Activated CD4-positive, alpha-beta T cell treated with anti-CD3 and anti-CD28 coated beads, Interleukin-2, Interleukin-6, amounts not matched to agents 100 ng/mL and 50 ng/mL, durations not matched to agents 16 hours and 8 hours (primary cell): ENCODE measurements at places on chromosomes 1 and 21.

- DNase-seq = no peak
Measured at GRCh38 chr21:30126576-30126975, 40.0 kb downstream of the CLDN17 start.

- no peak for DNase-seq
Measured at GRCh38 chr1:211896958-211897357, 66.4 kb upstream of the LPGAT1 start.

- DNase-seq = no peak
Measured at GRCh38 chr1:149942207-149942606, 5.5 kb upstream of the MTMR11 start.

- no peak for DNase-seq
Measured at GRCh38 chr1:147124266-147124665, 48.0 kb downstream of the PRKAB2 start.

DNA sequence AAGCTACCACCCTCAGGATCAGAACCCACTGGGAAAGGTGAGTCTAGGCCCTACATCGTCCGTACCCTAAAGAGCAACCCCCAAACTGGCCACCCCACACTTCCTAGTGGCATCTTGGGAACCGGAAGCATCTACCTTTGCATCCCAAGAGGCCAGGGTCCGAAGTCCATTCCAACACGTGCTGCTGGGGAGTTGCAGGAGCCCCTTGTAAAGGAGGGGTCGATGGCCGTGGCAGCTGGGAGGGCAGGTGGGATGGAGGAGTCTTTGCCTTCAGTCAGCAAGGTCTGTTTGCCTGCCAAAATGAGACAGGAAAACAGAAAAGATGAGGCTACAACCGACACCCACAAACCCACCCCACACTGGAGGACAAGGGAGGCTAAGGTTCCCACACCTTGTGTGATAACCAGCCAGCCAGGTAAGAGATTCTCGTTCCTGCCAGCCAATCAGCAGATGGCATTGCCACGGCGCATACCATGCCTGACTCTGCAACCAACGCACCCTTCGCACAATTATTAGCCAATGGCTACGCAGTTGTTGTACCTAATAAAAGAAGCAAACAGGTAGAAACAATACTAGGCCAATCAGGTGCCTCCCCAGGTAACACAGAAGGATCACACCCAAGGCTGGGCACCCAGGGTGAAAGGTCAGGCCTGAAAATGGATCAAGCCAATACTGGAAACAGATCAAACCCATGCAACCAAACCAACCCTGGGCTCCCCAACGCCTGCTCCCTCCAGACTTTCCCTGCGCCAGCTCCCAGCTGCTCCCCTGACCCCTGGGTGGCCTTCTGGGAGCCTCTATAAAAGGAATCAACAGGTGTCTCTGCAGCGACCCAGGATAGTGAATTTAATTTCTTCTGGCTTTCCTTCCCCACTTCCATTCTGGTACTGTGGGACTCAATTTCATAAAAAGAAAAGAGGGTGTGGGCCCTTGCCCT is 35.6 kb downstream of the CASZ1 start:
- no peak for DNase-seq

DNA sequence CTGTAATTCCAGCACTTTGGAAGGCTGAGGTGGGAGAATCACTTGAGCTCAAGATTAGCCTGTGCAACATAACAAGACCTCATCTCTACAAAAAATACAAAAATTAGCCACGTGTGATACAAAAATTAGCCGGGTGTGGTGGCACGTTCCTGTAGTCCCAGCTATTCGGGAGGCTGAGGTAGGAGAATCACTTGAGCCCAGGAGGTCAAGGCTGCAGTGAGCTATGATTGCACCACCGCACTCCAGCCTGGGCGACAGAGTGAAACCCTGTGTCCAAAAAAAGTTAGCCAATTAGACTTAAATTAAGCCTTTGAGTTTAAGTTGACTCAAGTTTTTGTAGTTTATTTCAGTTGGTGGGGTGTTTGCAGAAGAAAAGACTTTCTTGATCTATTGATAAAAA is 11.8 kb downstream of the CXADR start:
- no peak for DNase-seq

GRCh38 chr1:230128569-230129285 is 61.7 kb downstream of the GALNT2 start:
- DNase-seq = no peak

- DNase-seq = no peak
Measured at GRCh38 chr1:205668951-205669340, 11.4 kb downstream of the SLC45A3 start.

GRCh38 chr1:48055876-48056764 is 58.9 kb upstream of the TRABD2B start:
- DNase-seq = no peak

GRCh38 chr1:41915786-41916571 is 2.7 kb downstream of the HIVEP3 start:
- no peak for DNase-seq
